ENCODE measurements at places on chromosomes 3 and 15.

DNA sequence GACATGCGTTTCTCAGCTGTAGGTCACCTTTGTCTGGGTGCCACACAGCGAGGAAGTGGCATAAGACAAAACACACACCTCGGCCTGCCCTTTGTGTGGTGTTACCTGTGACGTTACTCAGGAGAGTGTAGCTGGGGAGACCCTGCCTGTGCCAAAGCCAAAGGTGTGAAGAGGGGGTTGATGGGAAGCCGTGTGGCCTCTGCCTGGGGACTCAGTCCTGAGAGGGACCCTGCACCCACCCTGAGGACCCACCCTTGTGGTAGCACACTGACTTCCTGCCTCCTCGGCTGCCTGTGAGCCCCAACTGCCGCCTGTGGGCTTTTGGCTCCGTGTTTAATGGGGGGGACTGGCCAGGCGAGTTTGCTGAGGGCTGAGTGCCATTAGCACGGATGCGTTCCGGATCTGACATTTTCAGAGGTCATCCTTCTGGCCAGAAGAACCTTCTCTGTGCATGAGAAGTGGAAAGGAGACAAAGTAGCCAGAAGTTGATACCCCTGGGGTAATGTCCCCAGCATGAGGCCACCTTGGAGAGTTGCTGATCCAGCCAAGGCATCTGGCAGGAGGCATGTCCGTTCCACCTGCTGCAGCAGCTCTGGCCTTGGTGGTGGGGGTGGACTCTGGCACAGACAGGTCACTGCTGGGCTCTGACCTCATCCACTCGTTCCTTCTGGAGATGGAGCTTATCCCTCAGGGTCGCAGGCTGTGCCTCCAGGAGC is 51.8 kb upstream of the FURIN start:
- DNase-seq = no peak

- DNase-seq = no peak
These were observed 92.6 kb downstream of the TFDP2 start for GRCh38 chr3:142056656-142057330.

- no peak for DNase-seq
These were observed 12.9 kb downstream of the UBAP1L start for GRCh38 chr15:65101891-65102708.

DNA sequence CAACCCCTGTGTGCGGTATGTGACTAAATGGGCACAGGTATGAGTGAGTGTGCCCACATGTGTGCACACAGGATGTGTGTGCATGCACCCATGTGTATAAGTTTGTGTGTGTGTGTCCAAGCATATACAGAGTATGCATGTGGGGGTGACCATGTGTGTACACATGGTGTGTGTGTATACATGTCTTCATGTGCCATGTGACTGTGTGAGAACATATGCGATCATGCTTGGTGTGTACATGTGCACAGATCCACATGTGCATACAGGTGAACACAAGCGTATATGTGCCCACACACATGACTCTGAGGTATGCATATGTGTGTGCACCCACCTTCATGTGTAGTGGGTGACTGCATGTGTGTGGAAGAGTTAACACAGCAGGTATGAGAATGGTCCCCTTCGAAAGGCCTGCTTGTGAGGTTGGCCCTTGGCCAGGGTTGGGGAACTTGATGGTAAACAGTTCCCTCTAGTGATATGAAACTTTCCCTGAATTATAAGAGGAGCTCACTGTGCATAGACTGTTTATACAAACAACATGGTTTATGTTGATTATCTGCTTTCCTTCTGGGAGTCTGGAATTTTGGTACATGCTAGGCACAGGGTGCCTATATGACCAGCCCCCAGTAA is 10.3 kb downstream of the PFKFB4 start:
- DNase-seq = no peak

GRCh38 chr15:77516786-77517185 is 96.1 kb downstream of the HMG20A start:
- DNase-seq = no peak
